ENCODE measurements at places on chromosomes 4 and X.
A peak's percentile ranks its signal among the peaks of the same experiment; 100 is the strongest.

GRCh38 chr4:145520172-145520571 lies 38.5 kb downstream of the SMAD1 start:
- no peak for DNase-seq

- no peak for DNase-seq
These were observed 1392.9 kb downstream of the ARAP2 start for GRCh38 chr4:34851411-34851810.

DNA sequence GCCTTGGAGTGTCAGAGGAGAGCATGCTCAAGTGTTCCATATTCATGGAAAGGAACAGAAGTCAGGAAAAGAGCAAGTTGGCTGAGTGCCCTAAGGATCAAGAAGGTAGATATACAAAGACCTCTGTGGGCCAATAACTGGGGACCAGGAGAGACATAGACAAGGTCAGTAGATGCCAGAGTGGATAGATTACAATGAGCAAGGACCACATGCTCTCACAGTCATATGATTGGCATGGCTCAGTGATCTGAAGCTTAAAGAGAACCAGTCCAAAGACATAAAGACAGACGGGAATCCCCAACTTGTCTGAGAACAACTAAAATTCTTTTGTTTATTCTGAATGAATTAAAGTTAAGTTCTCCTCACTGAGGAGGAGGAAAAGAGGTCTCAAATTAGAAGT lies 289.7 kb downstream of the HS3ST1 start:
- DNase-seq: no peak

DNA sequence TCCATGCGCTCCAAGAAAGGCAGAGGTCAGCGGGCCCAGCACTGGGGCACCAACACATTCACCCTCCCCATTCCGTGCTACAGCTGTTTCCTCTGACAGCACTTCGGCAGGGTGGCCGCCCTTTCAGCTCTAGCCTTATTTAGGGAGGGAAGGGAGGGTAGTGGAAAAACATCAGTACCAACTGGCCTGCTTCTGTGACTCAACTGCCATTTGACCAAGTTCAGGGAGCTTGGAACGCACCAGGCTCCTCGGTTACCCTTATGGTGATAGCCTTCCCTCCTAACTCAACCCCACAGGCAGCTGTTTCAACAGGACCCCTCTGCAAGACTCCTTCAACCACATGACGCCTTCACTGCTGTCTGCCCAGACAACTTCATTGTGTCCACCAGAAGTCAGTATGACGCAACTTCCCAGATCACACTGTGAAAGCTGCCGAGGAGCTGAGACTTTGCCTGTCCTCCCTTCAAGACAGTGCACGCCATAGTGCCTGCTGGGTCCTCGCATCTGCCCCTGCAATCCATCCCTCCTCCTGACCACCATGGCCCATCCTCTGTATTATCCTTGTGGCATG lies 132.2 kb downstream of the AFAP1 start:
- DNase-seq: no peak

DNA sequence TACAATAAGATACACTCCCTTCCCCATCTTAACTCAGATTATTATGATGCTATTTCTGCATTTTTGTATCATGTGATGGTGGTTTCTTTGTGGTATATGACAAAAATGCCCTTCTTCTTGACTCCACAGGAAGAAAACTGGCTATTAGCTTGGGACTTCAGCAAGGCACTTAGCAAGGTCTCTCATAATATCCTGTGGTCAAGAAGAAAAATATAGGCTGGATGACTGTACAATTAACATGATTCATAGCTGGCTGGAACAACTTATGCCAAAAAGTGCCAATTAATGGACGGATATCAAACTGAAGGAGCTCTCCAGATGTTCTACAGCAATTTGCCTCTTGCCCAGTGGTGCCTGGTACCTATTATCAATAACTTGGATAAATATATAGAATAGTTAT lies 2.3 kb upstream of the MID1IP1 start:
- DNase-seq: peak; percentile 72

- no peak for DNase-seq
These were observed 121.0 kb downstream of the PCDH10 start for GRCh38 chr4:133270021-133270570.

DNA sequence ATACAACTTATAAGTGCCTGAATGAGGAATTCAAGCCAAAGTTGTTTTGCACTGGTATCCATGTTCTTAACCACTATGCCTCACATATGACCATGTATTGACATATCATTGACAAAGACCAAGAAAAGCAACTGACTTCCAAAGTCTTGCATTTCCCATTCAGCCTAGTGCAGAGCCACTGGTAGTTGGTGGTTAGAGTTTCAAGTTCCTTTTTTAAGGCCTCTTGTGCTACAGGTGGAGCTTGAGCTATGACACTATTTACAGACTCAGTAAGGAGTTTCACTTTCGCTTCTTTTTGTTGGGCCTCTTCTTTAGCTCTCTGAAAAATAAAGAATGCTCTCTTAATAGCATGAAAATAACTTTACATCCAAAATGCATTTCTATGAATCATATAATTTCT lies 763.0 kb downstream of the DMD start:
- DNase-seq: no peak

- DNase-seq: peak; percentile 43
These were observed 1.1 kb downstream of the MECP2 start for GRCh38 chrX:154096140-154097002.

DNA sequence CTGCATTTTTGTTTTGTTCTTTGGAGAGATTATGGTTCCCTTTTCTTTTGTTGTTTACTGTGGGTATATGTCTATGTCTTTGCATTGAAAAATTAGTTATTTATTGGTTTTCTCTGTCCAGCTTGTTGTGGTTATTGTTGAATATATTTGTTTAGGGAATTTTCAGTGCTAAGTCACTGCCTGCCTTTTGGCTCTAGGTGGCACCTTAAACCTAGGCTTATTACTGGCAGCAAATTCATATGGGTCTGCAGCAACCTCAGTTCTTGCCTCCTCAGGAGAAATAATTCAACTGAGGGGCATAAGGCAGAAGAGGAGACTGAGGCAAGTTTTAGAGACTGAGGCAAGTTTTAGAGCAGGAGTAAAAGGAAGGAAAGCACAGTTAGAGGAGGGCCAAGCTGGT lies 1157.3 kb upstream of the AGA start:
- DNase-seq: no peak

- no peak for DNase-seq
These were observed 439.8 kb upstream of the NR3C2 start for GRCh38 chr4:148881860-148882643.
